ENCODE measurements at places on chromosomes 1 and 21. TPM values are rescaled to one million over a fixed set of nuclear protein-coding genes. Genes with fewer than 3 reads are reported as not detected.

Gene NPR1
- total RNA-seq: 58.8 TPM

Gene MIXL1
- 0.38 TPM for total RNA-seq

Gene PADI2
- total RNA-seq: 18.4 TPM

Gene SZT2
- 71.5 TPM for total RNA-seq

Gene ZNF436
- total RNA-seq: 11.6 TPM

Gene MSH4
- total RNA-seq: 0.65 TPM

Gene SPATA46
- total RNA-seq: not detected

Gene ADAMTSL4
- total RNA-seq: 164 TPM

Gene TSSK3
- 2.1 TPM for total RNA-seq

Gene TMEM52
- total RNA-seq: 1.4 TPM

Gene PODN
- 64.0 TPM for total RNA-seq

Gene CCDC30
- 10.2 TPM for total RNA-seq

Gene HSPA6
- 13.0 TPM for total RNA-seq

Gene GOLT1A
- 11.9 TPM for total RNA-seq

Gene GPR3
- 0.18 TPM for total RNA-seq

Gene WASF2
- 159 TPM for total RNA-seq

All from lower lobe of right lung (tissue), 2 donors.